ENCODE measurements at places on chromosomes 3 and 15. TPM values are rescaled to one million over a fixed set of nuclear protein-coding genes. Genes with fewer than 3 reads are reported as not detected.

DNA sequence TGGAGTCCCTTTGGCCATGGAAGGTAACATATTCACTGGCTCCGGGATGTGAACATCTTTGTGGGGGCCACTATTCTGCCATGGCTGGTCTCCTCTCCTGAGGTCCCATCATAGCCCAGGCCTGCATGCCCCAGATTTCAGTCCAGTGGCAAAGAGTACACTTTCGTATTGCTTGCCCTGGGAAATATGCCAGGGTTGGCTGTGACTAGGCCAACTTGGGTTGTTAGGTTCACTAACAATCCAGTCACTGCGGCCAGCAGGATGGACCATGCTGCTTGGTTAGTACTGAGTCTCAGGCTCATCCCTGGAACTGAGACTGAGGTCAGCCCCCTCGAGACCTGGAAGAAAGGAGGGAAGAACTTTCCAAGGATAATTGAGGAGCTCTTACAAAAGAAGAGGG, 9.8 kb upstream of the EEFSEC start:
- no peaks in the 10 kb centered on the region for H3K4me1 ChIP-seq
- no peak for DNase-seq
- H3K4me3 ChIP-seq, result no peak overlapping the region
- H3K27ac ChIP-seq, result no peak overlapping the region

DNA sequence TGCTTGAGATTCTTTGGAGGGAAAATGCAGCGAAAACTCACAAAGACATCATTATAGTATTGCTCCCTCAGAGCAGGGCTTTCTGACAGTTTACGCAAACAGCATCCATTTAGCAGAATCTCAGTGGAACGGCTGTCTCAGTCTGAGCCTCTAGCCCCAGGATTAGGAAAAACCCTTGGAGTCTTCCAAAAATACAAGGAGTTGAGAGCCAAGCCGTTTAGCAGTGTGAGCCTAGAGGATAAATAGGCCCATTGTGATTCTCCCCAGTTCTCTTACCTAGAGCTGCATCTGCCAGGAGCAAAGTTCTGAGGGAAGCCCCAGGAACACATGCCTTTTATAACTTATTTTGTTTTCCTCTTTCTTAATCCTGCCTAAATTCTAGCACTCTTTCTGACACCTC, 359.6 kb downstream of the NTRK3 start:
- peaks cover 4% of the 10 kb centered on the region for H3K27me3 ChIP-seq
- H3K4me3 ChIP-seq, result no peak overlapping the region
- no peak overlapping the region for H3K27ac ChIP-seq

DNA sequence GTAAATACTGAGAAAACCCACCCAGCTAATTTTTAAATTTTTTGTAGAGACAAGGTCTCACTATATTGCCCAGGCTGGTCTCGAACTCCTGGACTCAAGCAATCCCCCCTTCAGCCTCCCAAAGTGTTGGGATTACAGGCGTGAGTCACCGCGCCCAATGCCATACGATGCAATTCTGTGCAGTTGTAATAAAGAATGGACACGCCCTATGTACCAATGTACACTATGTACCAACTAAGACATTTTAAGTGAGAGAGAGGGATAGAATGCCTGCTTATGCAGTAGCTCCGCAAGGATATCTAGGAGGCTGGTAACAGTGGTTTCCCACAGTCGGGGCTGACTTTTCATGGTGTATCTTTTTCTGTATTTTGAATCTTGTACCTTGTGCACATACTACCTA, 14.6 kb downstream of the ZNF710 start:
- DNase-seq, result no peak
- H3K4me1 ChIP-seq, result peaks cover 30% of the 10 kb centered on the region
- no peak overlapping the region for H3K27ac ChIP-seq

DNA sequence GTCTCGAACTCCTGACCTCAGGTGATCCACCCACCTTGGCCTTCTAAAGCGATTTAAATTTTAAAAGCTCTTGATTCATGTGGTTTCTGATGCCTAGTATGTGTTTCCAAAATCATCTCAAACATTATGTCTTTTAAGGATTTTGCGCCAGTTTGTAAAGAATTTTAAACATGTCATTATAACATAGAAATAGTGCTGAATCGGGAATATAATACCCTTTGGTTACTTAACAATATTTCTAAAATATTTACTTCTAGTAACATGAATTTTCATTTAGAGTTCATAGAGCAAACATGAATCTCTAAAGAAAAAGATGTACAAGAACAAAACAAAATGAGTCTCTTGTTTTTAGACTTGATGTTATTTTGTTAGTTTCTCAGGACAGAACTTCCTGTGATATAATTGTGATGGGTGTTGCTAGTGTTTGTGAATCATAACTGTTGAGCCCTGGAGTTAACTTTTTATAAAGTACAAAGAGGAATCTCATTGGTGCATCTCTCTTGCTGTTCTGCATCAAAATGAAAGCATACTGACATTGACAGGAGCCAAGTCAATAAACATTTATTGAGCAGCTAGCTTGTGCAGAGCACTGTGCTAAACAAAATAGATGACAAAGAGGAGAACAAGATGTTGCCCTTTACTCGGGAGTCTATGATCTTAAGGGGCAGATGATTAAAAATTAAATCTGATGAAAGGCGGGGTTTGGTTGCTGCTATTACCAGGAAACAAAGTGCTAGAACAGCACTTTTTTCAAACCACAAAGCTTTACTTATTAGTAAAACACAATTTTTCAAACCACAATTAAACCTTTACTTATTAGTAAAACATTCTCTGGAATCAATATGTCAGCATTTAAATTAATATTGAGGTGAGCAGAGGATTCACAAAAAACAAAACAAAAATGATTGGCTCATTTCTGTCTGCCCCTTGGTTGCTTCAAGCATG, 73.4 kb downstream of the MME start:
- no peaks in the 10 kb centered on the region for H3K27me3 ChIP-seq
- H3K27ac ChIP-seq, result no peak overlapping the region
- no peak for DNase-seq
- no peaks in the 10 kb centered on the region for H3K4me1 ChIP-seq
- no peaks in the 10 kb centered on the region for H3K36me3 ChIP-seq
- no peak overlapping the region for H3K4me3 ChIP-seq

- H3K4me3 ChIP-seq, result no peak overlapping the region
- H3K27me3 ChIP-seq, result no peaks in the 10 kb centered on the region
- H3K36me3 ChIP-seq, result no peaks in the 10 kb centered on the region
- no peak overlapping the region for H3K27ac ChIP-seq
- DNase-seq, result no peak
Measured at GRCh38 chr3:178140531-178141304, 395.5 kb upstream of the KCNMB2 start.

HDGFL3 gene
- 2.5 TPM for polyA plus RNA-seq

- no peaks in the 10 kb centered on the region for H3K27me3 ChIP-seq
- H3K4me3 ChIP-seq, result no peak overlapping the region
- no peaks in the 10 kb centered on the region for H3K36me3 ChIP-seq
- no peak for DNase-seq
Measured at GRCh38 chr3:59473636-59474035, 423.8 kb upstream of the CFAP20DC start.

- no peak overlapping the region for H3K27ac ChIP-seq
- no peaks in the 10 kb centered on the region for H3K27me3 ChIP-seq
- peaks cover 15% of the 10 kb centered on the region for H3K36me3 ChIP-seq
Measured at GRCh38 chr15:64634576-64635498, 140.6 kb downstream of the RBPMS2 start.

DNA sequence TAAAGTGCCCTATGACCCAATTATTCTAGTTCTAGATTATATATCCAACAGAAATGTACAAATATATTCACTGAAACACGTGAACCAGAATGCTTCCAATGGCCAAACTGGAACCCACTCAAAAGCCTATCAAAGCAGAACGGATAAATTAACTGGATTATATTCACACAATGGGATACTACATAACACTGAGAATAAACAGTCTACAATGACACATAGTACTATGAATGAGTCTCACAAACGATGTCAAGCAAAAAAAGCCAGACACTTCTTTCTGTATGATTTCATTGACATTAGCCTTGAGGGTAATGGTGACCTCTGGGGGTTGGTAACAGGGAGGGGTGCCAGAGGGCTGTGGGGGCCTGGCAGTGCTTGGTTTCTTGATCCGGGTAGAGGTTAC, 50.9 kb upstream of the HACD2 start:
- no peak for DNase-seq
- H3K4me3 ChIP-seq, result no peak overlapping the region
- H3K36me3 ChIP-seq, result no peaks in the 10 kb centered on the region

- no peak for DNase-seq
- H3K4me1 ChIP-seq, result peaks cover 45% of the 10 kb centered on the region
- peak overlapping the region; percentile 29 for H3K4me3 ChIP-seq
Measured at GRCh38 chr15:37095770-37096557, 4.4 kb downstream of the MEIS2 start.

MKRN3 gene
- polyA plus RNA-seq, result 0.54 TPM

RTP1 gene
- not detected for polyA plus RNA-seq

GRCh38 chr3:64717872-64718613, 30.2 kb upstream of the ADAMTS9 start:
- H3K27me3 ChIP-seq, result no peaks in the 10 kb centered on the region
- DNase-seq, result no peak
- H3K4me3 ChIP-seq, result no peak overlapping the region
- no peak overlapping the region for H3K27ac ChIP-seq

GRCh38 chr3:190666821-190667220, 152.9 kb downstream of the IL1RAP start:
- no peak overlapping the region for H3K4me3 ChIP-seq
- no peak overlapping the region for H3K27ac ChIP-seq
- no peaks in the 10 kb centered on the region for H3K36me3 ChIP-seq
- H3K4me1 ChIP-seq, result no peaks in the 10 kb centered on the region
- no peak for DNase-seq

DNA sequence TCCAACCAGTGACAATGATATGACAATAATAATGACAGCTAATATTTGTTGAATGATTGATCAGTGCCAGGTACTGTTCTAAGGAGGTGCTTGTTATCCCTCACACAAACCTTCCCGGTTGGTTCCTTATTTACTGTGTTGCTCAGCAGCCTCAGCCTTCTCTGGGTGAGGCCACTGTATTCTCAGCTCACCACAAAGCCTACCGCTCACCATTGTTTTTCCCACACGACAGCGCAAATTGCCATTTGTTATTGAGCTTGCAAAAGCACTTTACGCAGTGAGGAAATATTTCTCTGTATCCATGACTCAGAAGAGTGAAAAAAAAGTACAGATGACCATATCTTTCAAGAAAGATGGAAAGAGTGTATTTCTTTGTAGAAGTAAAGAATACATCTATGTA, 49.5 kb upstream of the PDZRN3 start:
- no peak overlapping the region for H3K27ac ChIP-seq
- H3K36me3 ChIP-seq, result no peaks in the 10 kb centered on the region
- DNase-seq, result no peak
- no peak overlapping the region for H3K4me3 ChIP-seq
- no peaks in the 10 kb centered on the region for H3K27me3 ChIP-seq

All from naive B cell (primary cell).